SK-MEL-5 (cell line): ENCODE measurements at places on chromosomes 3 and 15. TPM values are rescaled to one million over a fixed set of nuclear protein-coding genes. Genes with fewer than 3 reads are reported as not detected.

The WWTR1 gene
- 87.6 and 95.5 TPM in 2 replicates for total RNA-seq

The PLA2G4E gene
- not detected in 2 replicates for total RNA-seq

The RHOV gene
- 0.32 and 0.82 TPM in 2 replicates for total RNA-seq

The DPPA2 gene
- total RNA-seq: not detected in 2 replicates

The NIPA2 gene
- total RNA-seq: 130 and 131 TPM in 2 replicates

The TXNRD3 gene
- 9.4 and 10.7 TPM in 2 replicates for total RNA-seq

The TRANK1 gene
- total RNA-seq: 4.0 and 5.6 TPM in 2 replicates

The SLCO2A1 gene
- not detected in 2 replicates for total RNA-seq

The NPAP1 gene
- not detected in 2 replicates for total RNA-seq

The COX5A gene
- total RNA-seq: 124 and 133 TPM in 2 replicates

The AGBL1 gene
- not detected in 2 replicates for total RNA-seq

The SERINC4 gene
- total RNA-seq: not detected in 2 replicates

The THPO gene
- total RNA-seq: 1.1 TPM in 1 of 2 replicates, not detected in the other

The CDHR4 gene
- total RNA-seq: not detected in 2 replicates

The CLSTN2 gene
- not detected in 2 replicates for total RNA-seq

The ANKUB1 gene
- total RNA-seq: 0.08 TPM in 1 of 2 replicates, not detected in the other

The HESX1 gene
- total RNA-seq: 0.53 and 0.87 TPM in 2 replicates

The RTP1 gene
- total RNA-seq: not detected in 2 replicates

The DNAJA4 gene
- 8.5 and 8.7 TPM in 2 replicates for total RNA-seq

The IGSF10 gene
- total RNA-seq: 0.03 and 0.16 TPM in 2 replicates

The WDR93 gene
- total RNA-seq: 0.19 TPM in 1 of 2 replicates, not detected in the other

The FES gene
- 0.16 TPM in 1 of 2 replicates, not detected in the other for total RNA-seq

The DAZL gene
- total RNA-seq: not detected in 2 replicates

The IMPG2 gene
- 0.03 TPM in 1 of 2 replicates, not detected in the other for total RNA-seq

The POLQ gene
- 5.6 and 5.7 TPM in 2 replicates for total RNA-seq

The IGDCC3 gene
- total RNA-seq: 0.13 and 0.24 TPM in 2 replicates

The BCL6 gene
- total RNA-seq: 8.1 and 10.2 TPM in 2 replicates

The CLDN16 gene
- not detected in 2 replicates for total RNA-seq

The RPP14 gene
- total RNA-seq: 25.4 and 26.4 TPM in 2 replicates

The TMEM212 gene
- not detected in 2 replicates for total RNA-seq

The CIB2 gene
- total RNA-seq: 15.4 and 15.9 TPM in 2 replicates

The MAGEL2 gene
- total RNA-seq: 0.88 and 0.95 TPM in 2 replicates

The GOLGA6C gene
- total RNA-seq: not detected in 2 replicates

The ONECUT1 gene
- 5.0 and 6.5 TPM in 2 replicates for total RNA-seq

The ANKRD63 gene
- 0.16 and 0.29 TPM in 2 replicates for total RNA-seq

The ZMYND10 gene
- total RNA-seq: 0.61 TPM in 1 of 2 replicates, not detected in the other

The SLC22A14 gene
- not detected in 2 replicates for total RNA-seq

The TMF1 gene
- total RNA-seq: 14.8 and 35.6 TPM in 2 replicates

The HIGD2B gene
- total RNA-seq: 0.11 TPM in 1 of 2 replicates, not detected in the other

The MAP1A gene
- 0.87 and 0.90 TPM in 2 replicates for total RNA-seq

The GOLGA8N gene
- 0.16 and 0.29 TPM in 2 replicates for total RNA-seq

The SLC24A5 gene
- 423 and 457 TPM in 2 replicates for total RNA-seq

The TRPM7 gene
- total RNA-seq: 56.2 and 65.8 TPM in 2 replicates

The EPM2AIP1 gene
- total RNA-seq: 11.6 and 15.8 TPM in 2 replicates

The PLCL2 gene
- 3.5 and 4.4 TPM in 2 replicates for total RNA-seq

The TEX55 gene
- total RNA-seq: not detected in 2 replicates

The CFAP44 gene
- 2.9 and 3.7 TPM in 2 replicates for total RNA-seq

The SMAD3 gene
- total RNA-seq: 5.6 and 13.0 TPM in 2 replicates

The FRMD5 gene
- total RNA-seq: 14.3 and 16.3 TPM in 2 replicates

The ARHGEF26 gene
- total RNA-seq: 29.3 and 31.2 TPM in 2 replicates

The ATP10A gene
- 7.1 TPM in 2 replicates for total RNA-seq

The DUOX2 gene
- total RNA-seq: 0.03 TPM in 2 replicates
